Amniotic stem cell (primary cell): ENCODE measurements at places on chromosomes 12 and 14.

GRCh38 chr12:59808317-59808910 is 212.6 kb downstream of the SLC16A7 start:
- DNase-seq, result peak; percentile 10

DNA sequence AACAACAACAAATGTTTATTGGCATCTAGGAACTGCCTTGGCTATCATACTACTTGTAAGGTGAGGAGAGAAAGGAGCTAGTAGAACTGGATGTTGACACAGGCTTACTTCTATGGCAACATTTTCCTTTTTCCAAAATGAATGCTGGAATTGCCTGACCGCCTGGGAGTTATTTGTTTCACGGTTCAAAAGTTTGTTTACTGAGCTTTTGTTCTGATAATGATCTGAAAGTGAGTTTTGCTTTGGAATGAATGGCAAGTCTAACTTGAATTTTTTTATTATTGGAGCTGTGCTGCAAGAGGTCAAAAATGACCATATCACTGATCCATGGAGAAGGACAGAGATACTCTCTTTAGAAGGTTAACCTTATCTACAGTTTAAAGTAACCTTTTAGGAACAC is 183.5 kb upstream of the CAND1 start:
- no peak for DNase-seq

GRCh38 chr12:70609739-70610491 is 27.3 kb downstream of the PTPRB start:
- no peak for DNase-seq

DNA sequence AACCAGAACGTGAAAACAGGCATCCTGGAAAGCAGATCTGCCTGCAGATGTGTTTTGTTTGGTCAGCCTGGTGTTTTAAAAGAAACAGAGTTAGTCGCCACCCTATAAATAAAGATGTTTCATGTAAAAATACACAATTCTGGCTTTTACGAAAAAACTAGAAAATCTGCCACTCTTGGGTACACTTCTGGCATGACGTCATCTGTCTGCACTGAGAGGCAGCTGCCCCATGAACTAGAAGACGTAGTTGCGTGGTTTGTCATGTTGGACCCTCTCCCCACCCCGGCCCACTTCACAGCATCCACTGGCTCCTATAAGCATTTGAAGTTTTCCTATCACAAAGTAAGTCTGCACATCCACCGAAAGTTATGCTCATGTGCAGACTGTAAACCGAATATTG is 392.5 kb downstream of the GLT1D1 start:
- DNase-seq, result no peak

- DNase-seq, result no peak
Observed at GRCh38 chr12:38689195-38689594, 216.2 kb downstream of the CPNE8 start.

GRCh38 chr12:11666131-11667050 is 16.9 kb downstream of the ETV6 start:
- no peak for DNase-seq

DNA sequence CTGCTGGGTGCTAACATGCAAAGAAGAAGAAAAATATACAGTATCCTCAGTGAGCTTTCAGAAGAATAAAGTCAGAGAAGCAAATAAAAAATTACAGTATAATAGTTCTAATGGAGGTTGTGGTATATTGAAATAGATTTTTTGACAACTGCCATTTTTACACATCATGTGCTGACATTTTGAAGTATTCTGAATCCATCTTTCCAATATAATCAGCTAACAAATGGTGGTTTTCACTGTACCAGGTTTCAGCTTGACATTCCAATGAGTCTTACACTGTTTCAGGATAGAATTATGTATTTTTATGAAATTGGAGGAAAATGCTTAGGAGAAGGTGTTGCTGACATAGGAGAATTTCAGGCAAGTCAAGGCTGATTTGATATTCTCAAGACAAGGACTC is 26.3 kb upstream of the TBC1D30 start:
- no peak for DNase-seq

DNA sequence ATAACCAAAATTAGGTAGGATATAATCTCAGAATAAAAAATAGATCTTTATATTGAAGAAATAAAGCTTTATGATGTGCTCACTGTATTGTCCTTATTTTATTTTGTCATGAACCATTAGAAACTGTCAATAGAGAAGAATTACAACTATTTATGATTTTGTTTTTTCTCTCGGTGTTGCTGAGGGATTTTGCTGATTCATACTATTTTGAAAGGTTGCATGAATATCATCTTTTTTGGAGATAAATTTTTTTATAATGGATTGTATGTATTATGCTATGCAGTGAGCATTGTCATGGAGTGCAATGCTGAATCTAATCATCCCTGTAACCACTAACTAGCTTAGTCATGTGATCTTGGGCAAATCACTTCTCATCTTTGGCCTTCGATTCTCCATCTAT is 15.0 kb downstream of the SLC39A9 start:
- DNase-seq, result no peak

DNA sequence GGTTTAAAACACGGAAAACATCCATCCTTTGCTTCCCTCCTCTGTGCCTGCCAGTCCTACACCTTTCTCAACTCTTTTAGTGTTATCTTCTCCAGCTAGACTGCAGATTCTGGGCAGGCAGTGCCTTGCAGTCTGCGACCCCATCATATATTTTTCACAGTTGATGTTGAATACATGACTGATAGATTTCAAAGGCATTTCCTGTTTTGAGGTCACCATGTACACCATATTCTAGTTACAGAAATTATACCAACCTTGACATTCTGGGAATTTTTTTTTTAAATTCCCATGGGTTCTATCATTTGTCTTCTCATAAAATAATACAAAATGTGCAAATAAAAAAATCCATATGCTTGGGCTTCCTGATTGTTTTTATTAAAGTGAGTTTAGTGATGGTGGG is 16.6 kb downstream of the SOCS2 start:
- DNase-seq, result no peak

GRCh38 chr14:65853407-65853955 is 441.0 kb downstream of the FUT8 start:
- DNase-seq, result no peak

GRCh38 chr12:71935594-71935993 is 3.1 kb upstream of the TPH2 start:
- no peak for DNase-seq

DNA sequence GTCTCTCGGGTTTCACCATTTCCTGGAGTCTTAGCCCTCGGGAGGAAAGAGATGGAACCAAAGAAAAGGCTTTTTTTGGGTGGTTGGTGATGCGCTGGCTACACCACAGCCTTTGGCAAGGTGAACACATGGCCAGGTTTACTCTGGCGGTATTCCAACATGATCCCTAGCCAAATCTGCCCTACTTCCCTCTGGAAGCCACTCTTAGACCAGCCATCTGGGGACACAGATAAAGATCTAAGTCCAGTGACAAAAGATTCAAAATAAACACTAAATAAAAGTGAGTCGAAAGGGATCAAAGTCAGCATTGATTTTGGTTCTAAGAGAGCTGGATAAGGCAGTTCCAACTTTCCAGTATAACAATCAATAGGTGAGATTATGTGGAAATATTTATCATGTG is 694.5 kb downstream of the VRK1 start:
- no peak for DNase-seq

GRCh38 chr12:127457726-127458125 is 809.2 kb upstream of the TMEM132C start:
- no peak for DNase-seq

DNA sequence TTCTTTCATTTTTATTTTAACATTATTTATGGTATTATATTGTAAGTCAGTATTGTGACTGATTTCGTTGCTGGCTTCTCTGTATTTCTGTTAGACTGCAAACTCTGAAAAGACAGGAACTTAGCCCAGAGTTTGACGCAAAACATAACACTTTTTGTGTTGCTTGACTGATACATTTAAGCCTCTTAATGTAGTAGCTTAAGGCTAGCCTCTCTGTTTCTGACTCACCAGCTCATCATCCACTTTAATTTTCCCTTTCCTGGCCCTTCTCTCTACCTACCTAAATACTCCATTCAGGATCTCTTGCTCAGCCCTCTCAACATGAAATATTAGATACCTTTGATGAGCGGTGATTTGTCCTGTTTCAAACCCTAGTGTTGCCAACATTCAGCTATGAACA is 420.6 kb downstream of the LRFN5 start:
- DNase-seq, result no peak

GRCh38 chr12:81558031-81558430 is 201.1 kb downstream of the PPFIA2 start:
- DNase-seq, result no peak

GRCh38 chr14:26204728-26205479 is 392.9 kb downstream of the NOVA1 start:
- DNase-seq, result no peak

GRCh38 chr12:132146772-132147422 is 2.6 kb downstream of the NOC4L start:
- no peak for DNase-seq

GRCh38 chr12:79019672-79020071 is 155.1 kb downstream of the SYT1 start:
- DNase-seq, result no peak

DNA sequence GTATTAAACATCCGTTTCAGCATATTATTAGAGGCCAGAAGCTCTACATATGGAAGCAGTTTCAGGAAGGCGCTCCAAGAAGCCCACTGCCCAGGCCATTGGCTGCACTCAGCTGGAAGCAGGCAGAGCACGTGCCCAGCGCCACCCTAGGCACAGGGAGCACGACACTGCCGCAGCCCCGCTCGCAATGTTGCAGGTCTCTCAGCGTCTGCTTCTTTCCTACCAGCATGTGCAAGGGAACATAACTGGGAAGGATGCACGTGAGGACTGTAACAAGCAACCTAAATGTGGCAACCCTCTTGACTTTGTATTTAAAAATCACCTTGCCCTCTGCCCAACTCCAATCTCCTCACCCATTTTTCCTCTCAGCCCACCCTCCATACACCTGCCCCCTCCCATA is 3.5 kb downstream of the TMEM132D start:
- DNase-seq, result no peak

- DNase-seq, result no peak
Observed at GRCh38 chr12:11725686-11726085, 76.2 kb downstream of the ETV6 start.

DNA sequence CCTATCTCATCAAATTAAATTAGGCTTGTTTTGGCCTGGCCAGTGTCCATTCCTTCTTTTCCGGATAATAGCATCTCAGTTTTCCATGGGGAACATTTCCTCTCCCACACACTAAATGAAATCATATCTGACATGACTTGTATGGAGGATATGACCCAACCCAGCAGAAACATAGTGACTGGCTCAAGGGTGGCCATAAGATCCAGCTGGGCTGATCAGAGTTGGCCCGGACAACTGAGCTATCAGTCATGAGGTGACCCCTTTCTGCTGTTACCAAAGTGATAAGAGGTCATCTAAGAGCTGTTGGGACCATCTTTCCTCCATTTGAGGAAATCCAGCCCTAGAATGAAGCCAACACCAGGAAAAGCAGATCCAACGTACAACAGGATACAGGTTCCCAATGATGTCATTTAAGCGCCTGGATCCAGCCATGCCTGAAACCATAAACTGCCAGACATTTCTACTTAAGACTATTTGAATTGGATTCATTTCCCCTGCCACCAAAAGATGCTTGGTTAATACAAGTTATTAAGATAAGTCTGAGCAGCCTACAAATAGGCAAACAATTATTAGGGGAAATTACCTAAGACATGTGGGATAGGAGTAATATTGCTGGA is 20.7 kb upstream of the NCOR2 start:
- DNase-seq, result no peak

- no peak for DNase-seq
Observed at GRCh38 chr14:84272290-84272721, 1257.6 kb upstream of the FLRT2 start.

DNA sequence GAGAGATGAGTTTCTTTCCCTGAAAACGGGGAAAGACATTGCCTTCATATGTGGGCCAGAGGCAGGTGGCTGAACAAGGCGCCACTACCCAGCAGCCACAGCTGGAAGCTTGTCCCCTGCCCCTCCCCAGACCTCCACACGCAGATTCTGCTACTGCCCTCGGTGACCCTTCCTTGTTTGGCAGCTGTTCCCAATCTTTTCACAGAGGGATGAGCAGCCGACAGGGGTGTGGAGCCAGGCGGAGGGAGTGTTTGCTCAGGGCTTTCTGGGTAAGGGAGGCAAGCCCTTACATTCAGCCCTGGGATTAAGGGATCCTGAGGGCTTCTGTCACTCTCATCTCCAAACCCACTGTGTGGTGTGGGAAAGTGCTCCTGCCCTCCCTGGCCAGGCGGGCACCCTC is 4.5 kb upstream of the KRT4 start:
- no peak for DNase-seq

DNA sequence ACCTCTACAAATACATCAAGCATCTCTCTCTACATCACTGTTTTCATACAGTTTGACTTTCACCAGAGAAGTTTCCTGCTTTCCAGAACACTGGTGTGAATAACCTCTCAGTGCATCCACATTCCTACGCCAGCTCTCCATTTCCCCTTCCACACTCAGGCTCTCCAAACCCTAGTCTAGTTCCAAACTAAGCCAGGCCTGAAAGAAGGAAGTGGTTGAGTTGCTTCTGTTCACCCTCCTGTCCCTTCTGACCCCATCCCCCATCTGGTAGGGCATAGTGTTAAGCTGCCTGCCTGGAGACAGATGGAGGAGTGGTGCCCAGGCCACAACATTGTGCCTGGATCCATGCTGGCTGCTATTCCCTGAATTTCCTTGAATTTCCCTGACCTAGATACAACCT is 132.4 kb downstream of the GPR65 start:
- DNase-seq, result no peak

GRCh38 chr14:43169722-43170121 is 1337.4 kb downstream of the FSCB start:
- no peak for DNase-seq

DNA sequence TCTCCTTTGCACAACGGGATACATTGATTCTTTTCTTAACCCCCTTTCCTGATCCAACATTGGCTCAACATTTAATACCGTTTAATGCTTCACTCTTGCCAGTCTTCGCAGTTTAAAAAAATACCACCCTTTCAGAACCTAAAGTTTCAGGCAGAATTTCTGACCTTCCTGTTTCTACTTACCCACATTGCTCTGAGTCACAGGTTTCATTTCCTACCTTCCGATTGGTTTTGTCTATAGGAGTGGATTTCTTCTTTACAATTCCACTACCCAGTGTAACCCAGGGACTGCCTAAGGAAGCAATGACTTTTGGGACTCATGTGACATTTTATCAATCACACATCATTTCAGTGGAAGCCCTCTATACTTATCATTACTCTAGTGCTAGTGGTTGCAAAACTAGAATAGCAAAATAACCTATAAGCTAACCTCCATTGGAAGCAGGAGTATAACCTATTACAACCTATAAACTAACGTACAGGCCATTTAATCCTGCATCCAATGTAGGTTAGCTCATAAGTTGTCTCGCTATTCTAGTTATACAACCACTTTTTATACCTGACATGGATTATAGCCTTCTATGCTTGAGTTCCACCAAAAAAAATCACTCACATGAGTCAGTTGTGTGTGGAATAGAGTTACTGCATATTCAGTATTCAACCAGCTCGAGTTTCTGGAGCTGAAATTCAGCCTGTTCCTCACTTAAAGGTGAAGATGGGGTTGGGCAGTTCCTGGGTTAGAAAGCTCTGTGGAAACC is 64.9 kb upstream of the KITLG start:
- no peak for DNase-seq

GRCh38 chr14:54786838-54787237 is 115.8 kb downstream of the GCH1 start:
- no peak for DNase-seq
